ENCODE measurements at places on chromosomes 6 and 20. TPM values are rescaled to one million over a fixed set of nuclear protein-coding genes. Genes with fewer than 3 reads are reported as not detected.

- DNase-seq, result peak; percentile 91
These were observed 176.4 kb upstream of the BMP2 start for GRCh38 chr20:6590891-6591637.

GRCh38 chr20:33401184-33401920, at the start of gene CDK5RAP1:
CDK5RAP1 (minus strand) TSS chr20:33401519; CDS start chr20:33397064, 4,455 bp downstream.
- DNase-seq, result peak; percentile 94

DNA sequence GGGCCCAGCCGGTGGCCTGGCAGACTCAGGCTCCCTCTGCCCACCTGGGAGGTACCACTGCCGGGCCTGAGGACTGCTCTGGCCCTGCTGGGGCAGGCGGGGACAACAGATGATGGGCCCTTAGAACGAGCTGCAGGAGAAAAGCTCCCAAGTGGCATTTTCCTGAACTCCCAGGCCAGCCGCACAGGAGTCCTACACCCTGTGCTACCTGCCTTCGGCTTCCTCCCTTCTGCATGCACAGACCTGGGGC, 41.3 kb downstream of the DSTN start:
- DNase-seq, result peak; percentile 35

DHX35 gene
- total RNA-seq, result 11.8 TPM

DNA sequence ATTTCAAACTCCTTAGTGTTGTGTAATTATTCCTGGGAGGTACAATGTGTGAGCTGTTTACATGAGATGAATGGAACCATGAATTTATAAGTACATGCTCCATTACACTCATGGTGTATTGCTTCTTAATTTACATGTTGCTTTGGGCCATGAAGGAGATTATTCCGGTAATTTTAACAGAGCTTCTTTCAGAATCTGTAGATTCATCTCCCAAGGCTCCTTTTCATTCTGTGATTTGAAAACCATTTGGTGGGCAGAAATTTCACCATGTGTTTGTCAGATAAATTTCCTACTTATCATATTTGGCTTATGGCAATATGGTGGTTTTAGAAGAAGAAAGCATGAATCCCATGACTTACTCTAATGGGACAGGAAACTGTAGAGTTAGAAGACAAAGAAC, 421.6 kb upstream of the EYS start:
- no peak for DNase-seq

DNA sequence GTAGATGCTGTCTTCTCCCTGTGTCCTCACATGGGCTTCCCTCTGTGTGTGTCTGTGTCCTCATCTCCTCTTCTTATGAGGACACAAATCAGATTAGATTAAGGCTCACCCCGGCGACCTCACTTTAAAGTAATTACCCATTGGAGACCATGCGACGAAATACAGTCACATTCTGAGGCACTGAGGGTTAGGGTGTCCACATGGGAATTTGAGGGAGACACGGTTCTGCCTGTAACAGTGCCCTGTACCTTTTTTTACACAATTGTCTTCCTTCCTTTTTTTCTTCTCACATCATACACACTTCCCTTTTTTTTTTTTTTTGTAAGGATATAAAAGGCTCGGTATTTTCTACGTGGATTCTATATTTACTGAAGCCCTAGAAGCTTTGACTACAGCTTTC, 48.9 kb downstream of the DEK start:
- no peak for DNase-seq

DNA sequence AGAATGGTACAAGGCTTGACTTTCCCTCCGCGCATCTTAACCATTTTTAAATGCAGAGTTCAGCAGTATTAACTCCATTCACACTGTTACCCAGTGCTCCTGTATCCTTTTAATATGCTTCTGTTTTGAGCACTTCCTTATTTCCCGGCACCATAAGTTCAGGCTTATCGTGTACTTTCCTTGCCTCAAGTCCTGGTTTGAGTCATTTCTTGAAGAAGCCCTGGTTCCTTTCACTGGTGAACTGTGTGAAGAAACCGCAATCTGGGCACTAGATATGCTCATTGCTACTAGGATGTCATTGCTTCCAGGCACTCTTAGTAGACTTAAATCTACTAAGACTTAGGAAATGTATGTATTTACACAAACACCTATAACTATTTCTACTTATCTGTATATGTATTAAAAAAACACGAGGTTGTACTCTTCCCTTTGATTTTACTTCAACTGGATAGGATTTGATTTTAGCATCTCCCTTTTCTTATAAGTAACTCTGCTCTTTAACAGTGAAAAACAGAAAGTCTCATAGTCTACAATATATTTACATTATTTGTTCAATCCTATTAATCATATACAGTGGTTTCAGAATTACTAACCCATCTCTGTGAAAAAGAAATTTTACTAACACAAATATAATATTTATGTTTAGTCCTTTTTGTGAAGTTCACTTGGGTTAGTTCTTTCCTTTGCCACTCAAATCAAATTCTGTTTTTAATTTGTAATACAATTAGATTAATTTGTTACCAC, 135.5 kb downstream of the CDKAL1 start:
- no peak for DNase-seq

FAM217A gene
- total RNA-seq, result not detected

L3MBTL1 gene
- total RNA-seq, result 6.2 TPM

DNA sequence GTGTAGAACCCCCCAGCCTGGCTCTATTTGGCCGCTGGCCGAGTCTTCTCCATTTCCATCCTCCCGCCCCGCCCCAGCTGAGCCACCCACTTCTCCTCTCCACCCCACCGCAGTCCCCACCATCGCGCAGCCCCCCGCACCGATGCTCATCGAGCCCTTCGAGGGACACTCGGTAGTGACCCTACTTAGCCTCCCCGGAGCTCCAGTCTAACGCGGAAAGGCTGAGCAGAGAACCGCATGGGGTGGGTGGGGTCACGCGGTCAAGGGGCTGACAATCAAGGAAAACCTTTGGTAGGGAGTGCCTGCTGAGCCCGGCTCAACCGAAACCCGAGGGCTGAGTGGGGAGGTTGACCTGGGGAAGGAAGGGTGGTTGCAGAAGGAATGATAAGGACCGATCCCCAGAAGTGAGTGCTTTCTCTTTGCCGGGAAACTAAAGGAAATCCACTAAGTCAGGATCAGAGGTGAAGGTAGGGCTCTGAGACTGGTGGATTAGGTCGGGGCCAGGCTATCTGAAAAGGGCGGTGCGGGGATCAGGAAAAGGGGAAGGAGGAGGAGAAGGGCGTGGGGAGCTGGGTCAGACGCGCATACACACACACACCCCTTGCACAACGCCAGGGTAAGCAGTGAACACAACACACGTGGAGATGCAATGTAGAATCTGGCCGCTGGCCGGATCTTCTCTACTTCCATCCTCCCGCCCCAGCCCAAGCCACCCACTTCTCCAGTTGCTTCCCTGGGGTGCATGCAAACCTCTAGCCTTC, 49.8 kb downstream of the CPXM1 start:
- peak; percentile 6 for DNase-seq

DNA sequence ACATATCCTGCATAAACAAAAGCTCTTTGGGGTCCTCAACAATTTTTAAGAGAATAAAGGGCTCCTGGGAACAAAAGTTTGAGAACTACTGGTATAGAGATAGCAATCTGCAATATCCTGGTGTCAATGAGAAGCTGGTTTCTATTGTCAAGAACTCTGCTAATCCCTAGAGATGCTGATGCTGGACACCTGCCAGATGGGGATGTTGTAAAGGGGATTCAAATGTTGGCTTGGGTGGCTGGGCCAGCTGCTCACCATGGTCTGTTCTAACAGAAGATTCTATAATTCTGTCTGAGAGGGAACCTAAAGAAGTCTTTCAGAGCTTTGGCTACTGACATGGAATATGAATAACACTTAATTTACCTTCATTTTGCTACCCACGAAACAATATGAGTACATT, 137.8 kb downstream of the BTBD9 start:
- no peak for DNase-seq

DNA sequence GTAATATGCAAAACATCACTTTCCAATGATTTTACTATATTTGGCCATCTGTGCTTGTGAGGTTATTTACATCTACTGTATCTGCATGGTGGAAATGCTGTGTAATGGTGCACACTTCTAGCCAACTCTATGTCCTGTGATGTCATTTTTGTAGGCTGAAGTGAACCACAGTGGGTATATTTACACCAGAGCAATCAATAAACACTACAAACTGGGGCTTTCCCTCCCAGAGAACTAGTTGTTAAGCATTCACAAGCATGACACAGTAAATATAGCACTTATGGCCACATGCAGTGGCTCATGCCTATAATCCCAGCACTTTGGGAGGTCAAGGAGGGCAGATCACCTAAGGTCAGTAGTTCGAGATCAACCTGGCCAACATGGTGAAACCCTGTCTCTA, 4.9 kb downstream of the SLC22A2 start:
- DNase-seq, result no peak

MATN4 gene
- total RNA-seq, result under 0.01 TPM

LY6G6F gene
- not detected for total RNA-seq

SRSF12 gene
- total RNA-seq, result 0.33 TPM

DNA sequence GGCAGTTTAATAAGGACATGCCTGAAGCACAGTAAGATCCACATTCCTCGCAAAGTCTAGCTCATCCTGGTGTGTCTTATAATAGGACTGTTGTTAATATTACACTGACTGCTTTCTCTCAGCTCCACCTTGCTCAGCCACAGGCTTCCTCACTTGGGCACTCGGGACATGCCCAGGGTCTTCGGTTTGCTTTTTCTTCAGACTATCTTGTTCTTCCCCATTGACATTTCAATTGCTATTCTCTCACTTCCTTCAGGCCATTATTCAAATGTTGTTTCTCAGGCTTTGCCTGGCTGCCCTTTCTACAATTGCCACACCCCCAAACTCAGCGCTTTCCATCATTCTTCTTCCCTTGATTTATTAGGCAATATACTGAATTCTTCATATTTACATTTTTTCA, 274.8 kb upstream of the RGS17 start:
- DNase-seq, result no peak

GRCh38 chr6:110552901-110553641, 76.7 kb upstream of the SLC22A16 start:
- DNase-seq, result no peak

DNA sequence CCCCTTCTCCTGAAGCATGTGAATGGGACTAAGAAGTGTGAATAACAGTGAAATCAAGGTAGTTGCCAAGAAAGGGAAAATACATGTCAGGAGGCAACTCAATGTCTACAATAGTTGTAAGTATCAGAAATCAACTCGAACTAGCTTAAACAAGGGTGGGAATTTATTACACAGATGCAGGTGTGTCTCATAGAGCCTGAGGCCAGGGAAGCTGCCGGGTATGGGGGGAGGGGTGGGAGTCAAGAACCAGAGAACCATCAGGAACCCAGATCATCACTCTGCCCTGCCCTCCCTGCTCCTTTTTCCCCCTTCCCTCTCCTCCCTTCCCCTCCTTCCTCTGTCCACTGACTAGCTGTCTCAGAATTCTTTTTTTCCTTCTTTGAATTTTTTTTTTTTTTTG, 34.9 kb upstream of the BMP6 start:
- DNase-seq, result no peak

- no peak for DNase-seq
These were observed 82.2 kb downstream of the GPR63 start for GRCh38 chr6:96755096-96755495.

DNA sequence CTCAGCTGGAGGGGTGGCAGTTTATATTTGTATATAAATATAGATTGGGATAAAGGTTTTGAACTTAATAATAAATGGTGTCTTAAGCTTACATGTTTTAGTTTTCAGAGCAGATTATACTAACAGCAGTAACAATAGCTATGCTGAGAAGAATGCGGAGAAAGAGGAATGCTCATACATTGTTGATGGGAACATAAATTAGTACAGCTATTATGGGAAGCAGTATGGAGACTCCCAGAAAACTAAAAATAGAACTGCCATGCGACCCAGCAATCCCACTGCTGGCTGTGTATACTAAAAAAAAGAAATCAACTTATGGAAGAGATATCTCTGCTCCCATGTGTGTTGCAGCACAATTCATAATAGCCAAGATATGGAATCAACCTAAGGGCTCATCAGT, 127.9 kb downstream of the BCKDHB start:
- DNase-seq, result no peak

- DNase-seq, result no peak
These were observed 1.8 kb upstream of the KCNQ5 start for GRCh38 chr6:72619883-72620696.

DNA sequence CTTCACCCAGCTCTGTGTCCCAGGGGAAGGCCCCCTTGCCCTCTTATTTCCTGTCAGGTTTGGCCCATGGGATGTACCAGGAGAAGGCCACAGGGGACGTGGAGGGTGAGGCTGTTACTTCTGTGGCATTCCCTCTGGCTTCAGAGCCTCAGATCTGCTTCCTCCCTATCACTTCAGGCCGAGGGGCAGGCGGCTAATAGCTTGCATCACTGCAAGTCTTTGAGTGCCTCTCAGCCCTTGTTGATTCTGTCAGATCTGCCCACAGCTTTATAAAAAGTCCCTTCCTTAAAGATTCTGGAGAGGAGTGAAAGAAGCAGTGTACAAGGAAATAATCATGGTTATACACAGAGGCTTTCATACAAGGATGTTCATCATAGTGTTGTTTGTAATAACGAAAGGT, 86.9 kb downstream of the LRFN2 start:
- DNase-seq, result no peak

DNA sequence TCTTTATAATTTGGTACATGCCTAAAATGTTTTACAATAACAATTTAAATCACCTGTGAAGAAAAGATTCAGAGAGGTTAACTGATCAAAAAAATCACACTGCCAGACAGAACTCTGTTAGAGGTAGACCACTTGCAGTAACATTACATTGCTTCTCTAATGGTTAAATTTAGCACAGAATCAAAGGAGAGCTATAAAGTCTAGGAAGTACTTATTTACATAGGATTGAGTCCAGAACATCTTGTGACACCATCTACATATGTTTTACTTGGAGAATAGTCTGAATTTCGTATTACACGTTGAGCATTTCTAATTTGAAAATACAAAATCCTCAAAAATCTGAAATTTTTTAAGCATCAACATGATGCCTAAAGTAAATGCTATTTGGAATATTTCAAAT, 17.2 kb upstream of the TBC1D20 start:
- peak; percentile 9 for DNase-seq

- peak; percentile 57 for DNase-seq
These were observed 85.8 kb downstream of the ZFP64 start for GRCh38 chr20:52105442-52106422.

DNA sequence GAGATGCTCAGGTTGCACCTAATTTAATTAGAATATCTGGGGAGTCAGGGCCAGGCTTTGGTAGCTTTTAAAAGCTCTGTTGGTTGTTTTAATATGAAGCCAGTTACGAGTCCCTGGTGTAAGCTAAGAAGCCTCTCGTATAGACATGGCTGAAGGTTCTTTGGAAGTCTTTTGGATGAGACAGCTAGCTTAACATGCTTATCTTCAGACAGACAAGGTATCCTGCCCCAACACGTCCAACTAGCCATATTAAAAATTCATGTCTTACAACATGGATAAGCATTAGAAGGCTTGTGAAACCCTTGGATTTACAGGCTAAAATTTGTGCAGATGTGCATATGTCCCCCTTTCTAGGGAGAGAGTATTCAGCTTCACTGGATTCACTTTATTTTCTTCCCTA, 105.7 kb upstream of the KCNK16 start:
- no peak for DNase-seq

Measured in fibroblast of lung (primary cell).